Right lobe of liver (tissue), 6 donors: ENCODE measurements at places on chromosomes 1 and 21.

- no peak for DNase-seq
Observed at GRCh38 chr1:41469706-41470105, 14.8 kb downstream of the EDN2 start.

DNA sequence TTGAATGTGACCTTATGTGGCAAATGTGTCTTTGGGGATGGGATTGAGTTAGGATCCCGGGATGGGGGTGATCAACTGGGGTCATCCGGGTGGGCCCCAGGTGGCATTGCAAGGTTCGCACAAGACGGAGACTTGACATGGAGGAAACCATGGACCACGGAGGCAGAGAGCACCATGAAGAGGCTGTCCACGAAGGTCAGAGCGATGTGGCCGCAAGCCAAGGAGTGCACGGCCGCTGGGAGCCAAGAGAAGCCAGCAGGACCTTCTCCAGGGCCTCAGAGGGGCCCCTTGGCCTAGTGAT lies 22.3 kb upstream of the COL18A1 start:
- DNase-seq, result peak; percentile 33

DNA sequence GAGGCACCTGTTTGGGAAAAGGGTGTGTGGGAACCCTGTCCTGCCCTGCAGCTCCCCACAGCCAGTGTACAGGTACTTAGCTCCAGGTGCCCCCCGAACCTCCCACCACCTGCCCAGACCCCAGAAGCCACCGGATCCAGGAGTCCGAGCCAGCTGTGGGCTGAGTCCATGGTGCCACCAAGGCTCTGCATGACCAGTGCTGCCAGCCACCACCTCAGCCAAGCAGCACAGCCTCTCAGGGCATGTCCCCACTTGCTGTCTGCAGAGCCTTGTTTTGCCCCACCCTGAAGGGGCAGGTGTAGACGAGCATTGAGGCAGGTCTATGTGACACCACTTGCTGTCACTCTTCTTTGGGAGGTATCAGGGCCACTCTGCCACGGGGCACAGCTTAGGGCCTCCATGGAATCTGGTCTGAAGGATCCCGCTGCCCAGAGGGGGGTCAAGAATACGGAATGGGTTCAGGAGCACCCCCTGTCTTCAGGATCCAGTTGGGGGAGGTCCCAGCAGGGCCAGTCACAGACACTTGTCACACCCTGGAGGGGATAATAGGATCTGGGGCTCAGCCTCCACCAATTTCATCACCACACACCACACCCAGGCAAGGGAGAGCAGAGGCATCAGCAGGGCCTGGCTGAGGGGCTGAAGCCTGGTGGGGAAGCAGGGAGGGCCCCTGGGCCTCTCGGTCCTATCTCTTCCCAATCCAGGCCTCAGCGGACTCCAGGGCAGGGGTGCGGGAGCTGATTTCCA lies 27.7 kb downstream of the ARHGEF19 start:
- no peak for DNase-seq

DNA sequence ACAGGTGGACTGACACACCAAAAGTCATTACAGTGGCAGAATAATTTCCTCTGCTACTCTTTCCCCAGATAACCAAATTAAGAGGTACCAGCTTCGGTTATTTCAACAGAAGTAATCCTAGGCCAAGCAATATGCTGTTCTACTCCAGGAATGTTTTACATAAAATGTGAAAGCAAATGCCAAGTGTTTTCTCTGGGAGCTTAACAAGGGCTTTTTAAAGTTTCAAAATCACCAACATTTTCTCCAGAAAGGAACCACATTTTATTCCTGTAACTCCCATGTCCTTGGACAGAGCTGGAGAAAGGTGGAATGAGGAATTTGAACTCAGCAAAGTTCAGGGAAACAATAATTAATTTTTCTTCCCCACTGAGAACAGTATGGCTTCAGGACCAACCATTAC lies 27.2 kb downstream of the CNN3 start:
- DNase-seq, result no peak

DNA sequence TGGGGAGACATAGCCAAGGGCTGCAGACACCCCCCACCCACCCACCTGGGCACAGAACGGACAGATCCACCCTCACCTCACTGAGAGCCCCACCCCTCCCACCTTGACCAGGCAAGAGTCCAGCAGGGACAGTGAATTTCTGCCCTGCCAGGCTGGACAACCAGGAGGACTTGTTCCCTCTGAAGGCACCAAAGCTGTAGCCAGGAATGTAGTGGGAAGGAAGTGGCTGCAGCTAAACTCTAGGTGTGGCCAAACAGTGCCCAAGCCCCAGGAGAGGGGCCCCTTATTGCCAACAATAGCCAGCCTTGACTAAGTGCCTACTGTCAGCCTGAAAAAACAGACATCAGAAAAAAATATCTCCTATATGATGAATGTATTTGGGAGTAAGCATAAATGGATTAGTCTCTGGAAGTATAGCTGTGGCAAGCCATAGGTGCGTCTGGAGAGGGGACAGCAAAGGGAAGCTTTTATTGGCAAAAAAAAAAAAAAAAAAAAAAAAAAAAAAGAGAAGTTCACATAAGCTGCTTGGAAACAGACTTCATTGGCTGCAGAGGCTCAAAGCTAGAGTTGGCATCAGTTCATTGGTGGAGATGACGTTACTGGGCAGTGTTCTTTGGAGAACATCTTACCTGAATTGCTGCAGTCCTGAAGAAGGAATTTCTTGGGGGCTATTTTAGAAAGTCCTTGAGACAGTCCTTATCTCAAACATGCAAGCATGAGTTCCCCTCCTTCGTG lies 64.1 kb upstream of the TMEM51 start:
- no peak for DNase-seq

GRCh38 chr21:17059936-17060335 lies 452.9 kb upstream of the CXADR start:
- no peak for DNase-seq

DNA sequence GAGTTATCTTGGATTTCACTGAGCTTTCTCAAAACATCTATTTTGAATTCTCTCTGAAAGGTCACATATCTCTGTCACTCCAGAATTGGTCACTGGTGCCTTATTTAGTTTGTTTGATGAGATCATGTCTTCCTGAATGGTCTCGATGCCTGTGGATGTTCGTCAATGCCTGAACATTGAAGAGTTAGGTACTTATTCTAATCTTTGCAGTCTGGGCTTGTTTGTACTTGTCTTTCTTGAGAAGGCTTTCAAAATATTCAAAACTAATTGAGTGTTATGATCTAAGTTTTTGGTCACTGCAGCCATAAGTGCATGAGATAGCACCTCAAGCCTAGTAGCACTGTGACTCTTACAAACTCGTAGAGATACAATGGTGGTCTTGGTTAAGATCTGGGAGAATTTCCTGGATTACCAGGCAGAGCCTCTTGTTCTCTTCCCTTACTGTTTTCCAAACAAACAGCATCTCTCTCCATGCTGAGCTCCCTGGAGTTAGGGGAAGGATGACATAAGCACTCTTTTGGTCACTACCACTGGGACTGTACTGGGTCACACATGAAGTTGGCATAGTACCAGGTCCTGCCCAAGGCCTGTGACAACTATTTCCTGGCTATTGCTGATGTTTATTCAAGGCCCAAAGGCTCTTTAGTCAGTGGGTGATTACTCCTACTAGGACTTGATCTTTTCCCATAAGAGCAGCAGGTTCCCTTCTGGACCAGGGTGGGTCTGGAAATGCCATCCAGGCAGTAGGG lies 25.6 kb downstream of the SLC22A15 start:
- no peak for DNase-seq

GRCh38 chr21:42666023-42666747 lies 12.8 kb downstream of the PDE9A start:
- no peak for DNase-seq

DNA sequence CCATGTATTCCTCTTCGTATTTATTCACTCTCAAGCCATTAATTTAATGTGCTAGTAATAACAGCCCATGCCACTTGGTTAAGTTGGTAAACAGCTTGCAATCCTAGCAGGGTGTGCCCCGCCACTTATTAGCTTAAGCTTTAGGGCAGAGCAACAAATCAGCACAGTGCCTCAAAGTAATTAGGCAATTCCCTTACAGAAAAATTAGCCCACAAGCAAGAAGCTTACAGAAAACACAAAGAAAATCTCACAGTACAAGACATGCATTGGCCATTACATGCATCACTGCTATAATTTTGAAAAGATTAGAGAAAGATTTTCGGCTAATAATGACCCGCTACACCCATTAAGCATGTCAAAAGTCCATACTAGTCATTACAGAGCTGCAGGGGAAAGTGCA lies 47.6 kb downstream of the TGFB2 start:
- DNase-seq, result no peak

- no peak for DNase-seq
Observed at GRCh38 chr21:25462517-25462971, 144.7 kb downstream of the MRPL39 start.

GRCh38 chr1:36304970-36305914 lies 926 bp upstream of the SH3D21 start:
- DNase-seq, result peak; percentile 33

DNA sequence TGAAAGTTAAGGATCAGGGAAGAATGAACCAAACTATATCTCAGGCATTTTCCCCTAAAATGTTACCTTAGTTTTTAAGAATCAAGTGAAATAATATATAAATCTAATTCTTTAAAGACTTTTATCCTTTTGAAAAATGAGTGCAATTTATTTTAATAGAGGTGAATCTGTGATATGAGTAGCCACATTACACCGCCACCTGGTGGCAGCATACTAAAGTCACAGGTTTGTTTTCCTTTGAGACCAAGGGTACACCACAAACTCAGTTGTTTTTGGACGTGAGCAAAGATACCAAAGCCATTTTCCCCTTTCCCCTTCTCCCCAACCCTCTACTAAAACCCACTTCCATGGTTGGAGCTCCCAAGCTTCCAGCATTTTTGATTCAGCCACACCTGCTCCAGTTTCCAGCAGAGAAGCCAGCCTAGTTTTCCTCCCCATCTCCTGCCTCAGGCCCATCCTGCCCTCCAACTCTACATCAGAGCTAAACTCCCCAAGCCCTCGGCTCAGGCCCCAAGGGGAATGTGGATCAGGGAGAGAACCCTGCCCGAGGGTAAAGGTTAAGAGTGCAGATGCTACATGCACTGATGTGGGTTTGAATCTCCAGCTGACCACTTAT lies 22.9 kb upstream of the LDLRAP1 start:
- peak; percentile 62 for DNase-seq

DNA sequence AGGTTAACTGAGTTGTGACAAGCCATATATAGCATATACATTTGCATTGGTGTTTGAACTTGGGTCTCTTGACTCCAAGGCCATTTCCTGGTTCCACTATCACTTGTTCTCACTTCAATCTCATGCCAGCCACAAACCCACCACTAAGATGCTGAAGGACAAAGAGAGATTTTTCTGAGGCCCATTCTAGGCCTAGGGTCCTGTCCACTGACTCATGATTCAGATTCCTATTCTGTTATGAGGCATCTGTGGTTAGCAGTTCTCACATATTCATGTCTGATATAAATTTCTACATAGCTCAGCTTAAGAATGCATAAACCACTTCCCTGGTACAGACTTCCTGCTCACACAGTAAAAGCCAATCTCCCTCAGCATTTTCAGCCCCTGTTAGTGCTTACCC lies 326.1 kb upstream of the BEND5 start:
- no peak for DNase-seq

- no peak for DNase-seq
Observed at GRCh38 chr1:8674912-8675311, 142.5 kb downstream of the RERE start.

DNA sequence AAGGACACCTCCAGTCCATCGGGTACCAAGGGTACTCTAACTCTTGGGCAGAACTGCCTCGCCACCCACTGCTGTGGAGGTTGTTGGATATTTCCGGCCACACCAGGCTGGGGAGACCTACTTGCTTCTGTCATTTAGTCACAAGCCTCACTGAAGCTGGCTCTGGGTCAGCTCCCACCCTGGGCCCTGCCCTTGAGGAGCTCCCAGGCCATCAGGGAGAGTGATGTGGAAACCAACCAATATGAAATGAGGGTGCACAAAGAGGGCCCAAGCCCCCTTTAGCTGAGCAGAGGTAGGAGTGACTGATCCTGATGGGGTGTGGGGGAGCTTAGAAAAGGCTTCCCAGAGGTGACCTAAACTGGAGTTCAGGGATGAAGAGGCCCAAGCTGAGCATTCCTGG lies 19.6 kb downstream of the PARS2 start:
- DNase-seq, result no peak

DNA sequence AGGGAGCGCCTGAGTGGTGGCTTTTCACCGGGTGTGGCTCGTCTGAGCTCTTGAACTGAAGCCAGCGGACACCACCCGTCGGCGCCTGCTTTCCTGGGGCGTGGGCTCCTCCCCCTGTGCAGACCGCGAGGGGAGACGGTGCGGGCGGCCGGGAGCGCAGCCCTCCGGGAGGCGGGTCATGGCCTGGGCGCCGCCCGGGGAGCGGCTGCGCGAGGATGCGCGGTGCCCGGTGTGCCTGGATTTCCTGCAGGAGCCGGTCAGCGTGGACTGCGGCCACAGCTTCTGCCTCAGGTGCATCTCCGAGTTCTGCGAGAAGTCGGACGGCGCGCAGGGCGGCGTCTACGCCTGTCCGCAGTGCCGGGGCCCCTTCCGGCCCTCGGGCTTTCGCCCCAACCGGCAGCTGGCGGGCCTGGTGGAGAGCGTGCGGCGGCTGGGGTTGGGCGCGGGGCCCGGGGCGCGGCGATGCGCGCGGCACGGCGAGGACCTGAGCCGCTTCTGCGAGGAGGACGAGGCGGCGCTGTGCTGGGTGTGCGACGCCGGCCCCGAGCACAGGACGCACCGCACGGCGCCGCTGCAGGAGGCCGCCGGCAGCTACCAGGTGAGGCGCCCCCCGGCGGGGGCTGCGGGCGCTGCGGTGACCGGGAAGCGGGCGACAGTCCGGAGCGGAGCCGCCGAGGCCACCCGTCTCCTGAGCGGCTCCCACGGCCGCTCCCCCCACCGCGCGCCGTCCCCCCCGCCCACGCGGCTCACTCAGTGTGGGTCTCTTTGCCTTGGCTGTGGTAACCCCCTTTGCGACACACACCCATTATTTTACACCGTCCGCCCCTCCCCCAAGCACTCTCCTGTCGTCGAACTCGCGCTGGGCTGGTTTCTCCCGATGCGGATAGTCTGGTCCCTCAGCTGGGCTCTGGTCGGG lies at the start of gene TRIM58:
TSS of gene TRIM58 (plus strand) at position 119 of the 916 bp plus-strand sequence. CDS start at position 179, 60 bp downstream.
- no peak for DNase-seq

DNA sequence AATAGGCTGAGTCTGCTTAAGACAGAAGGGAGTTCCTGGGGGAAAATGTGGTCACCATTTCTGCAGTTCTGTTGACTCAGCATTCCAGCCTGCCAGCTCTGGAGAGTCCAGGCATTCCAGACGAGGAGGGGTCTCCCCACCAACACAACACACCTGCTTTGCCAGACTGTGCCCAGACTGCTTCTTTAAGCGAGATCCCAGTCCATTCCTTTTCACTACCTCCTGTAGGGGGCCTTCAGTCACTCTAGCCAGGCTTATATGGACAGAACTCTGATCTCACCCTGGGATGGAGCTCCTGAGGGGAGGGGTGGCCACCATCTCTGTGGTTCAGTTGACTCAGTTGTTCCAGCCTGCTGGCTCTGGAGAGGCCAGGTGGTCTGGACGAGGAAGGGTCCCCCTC lies 48.5 kb downstream of the UBE2U start:
- no peak for DNase-seq

GRCh38 chr1:37473431-37474045 lies 842 bp upstream of the ZC3H12A start:
- no peak for DNase-seq

- DNase-seq, result no peak
Observed at GRCh38 chr1:27086026-27086425, 68.9 kb downstream of the SLC9A1 start.
